Stimulated activated CD4-positive, alpha-beta T cell treated with anti-CD3 and anti-CD28 coated beads, TNF-alpha, amount 100 ng/mL, for 24 hours (primary cell): ENCODE measurements at places on chromosomes 2 and 18.
A peak's percentile ranks its signal among the peaks of the same experiment; 100 is the strongest.

- no peak for DNase-seq
Measured at GRCh38 chr2:59909147-59909546, 644.3 kb downstream of the BCL11A start.

DNA sequence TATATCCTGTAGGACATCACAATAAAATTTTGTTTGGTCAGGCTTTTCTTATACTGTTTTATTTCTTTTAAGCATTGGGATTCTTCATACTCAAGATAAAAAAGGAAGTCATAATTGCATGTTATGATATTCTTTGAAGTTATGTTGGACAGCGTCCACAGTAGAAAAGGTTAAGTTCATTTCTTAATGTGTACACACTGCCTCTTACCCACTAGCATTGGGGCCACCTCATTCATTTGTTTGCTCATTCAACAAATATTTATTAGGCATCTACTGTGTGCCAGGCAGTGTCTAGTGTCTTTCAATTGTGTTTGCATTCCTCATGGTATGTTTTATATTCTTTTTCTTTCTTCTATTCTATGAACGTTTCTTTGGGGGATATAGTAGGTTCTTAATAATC, 70.2 kb downstream of the PTPRM start:
- DNase-seq = no peak

DNA sequence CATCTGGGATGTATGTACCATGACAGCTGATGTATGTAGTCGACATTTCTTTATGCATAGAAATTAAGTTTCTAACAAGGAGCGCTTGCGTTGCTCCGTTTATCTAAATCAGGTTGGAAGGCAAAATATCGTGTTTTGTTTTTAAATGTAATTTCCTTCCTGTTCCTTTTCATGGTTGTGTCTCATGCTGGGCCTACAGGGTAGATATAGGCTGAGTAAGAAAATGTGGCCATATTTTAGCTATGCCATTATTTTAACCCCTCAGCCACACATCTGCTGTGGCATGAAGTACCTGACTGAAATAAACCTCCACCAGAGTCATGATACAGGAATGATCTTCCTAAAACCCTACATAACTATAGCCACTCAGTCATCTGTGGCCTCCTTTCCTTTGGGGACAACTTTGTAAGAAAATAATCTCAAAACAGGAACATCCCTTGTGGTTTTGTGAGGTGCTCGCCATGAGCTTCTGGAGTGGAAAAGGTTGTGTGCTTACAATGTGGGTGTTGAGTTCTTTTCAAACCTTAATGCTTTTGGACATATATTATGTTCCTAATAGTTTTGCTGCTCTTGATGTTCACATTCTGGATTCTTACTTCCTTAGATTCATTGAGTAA, 214.3 kb downstream of the FAM210A start:
- DNase-seq = no peak

GRCh38 chr2:118374974-118375755, 286.9 kb downstream of the INSIG2 start:
- no peak for DNase-seq

DNA sequence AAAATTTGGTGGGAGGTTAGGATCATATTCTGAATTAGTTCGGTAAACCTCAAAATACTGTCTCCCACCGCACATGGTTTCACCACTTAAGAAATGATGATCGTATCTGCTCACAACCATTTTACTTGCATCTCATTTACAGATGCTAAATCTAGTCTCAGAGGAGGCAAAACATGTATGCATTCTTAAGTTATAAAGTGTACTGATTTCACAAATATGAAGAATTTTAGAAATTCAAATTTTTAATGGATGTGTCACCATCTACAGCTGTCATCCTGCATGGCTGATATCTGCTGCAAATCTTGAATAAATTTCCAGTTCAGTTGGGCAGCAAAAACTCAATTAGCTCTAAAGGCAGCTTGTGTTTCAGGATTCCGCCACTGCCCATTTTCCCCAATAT, 243.3 kb upstream of the KCNJ3 start:
- no peak for DNase-seq

GRCh38 chr2:118970396-118971135, 28.6 kb downstream of the MARCO start:
- no peak for DNase-seq

DNA sequence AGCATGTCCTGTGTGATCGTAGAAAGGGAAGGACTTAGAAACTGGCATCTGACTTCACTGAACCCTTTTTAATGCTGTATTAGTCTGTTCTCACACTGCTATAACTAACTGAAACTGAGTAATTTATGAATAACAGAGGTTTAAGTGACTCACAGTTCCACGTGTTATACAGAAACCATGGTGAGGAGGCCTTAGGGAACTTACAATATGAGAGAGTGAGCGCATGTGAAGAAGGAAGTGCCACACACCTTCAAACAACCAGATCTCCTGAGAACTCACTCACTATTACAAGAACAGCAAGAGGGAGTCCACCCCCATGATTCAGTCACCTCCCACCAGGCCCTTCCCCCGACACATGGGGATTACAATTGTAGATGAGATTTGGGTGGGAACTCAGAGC, 811.3 kb downstream of the CPS1 start:
- DNase-seq = no peak

- DNase-seq = no peak
Measured at GRCh38 chr18:37251679-37252078, 313.9 kb downstream of the CELF4 start.

- DNase-seq = no peak
Measured at GRCh38 chr18:33116376-33116775, 324.1 kb downstream of the CCDC178 start.

- no peak for DNase-seq
Measured at GRCh38 chr2:68018727-68019126, 44.1 kb downstream of the C1D start.

GRCh38 chr2:106362789-106363188, 105.4 kb downstream of the RGPD3 start:
- no peak for DNase-seq

GRCh38 chr18:46480226-46480625, 176.8 kb downstream of the LOXHD1 start:
- no peak for DNase-seq

GRCh38 chr18:59821983-59822382, 77.8 kb upstream of the PMAIP1 start:
- DNase-seq = no peak

GRCh38 chr2:205814039-205814364, 131.7 kb downstream of the NRP2 start:
- no peak for DNase-seq

GRCh38 chr2:237431837-237432236, 17.9 kb upstream of the COL6A3 start:
- DNase-seq = no peak

GRCh38 chr2:236166796-236167296, 1.3 kb downstream of the GBX2 start:
- DNase-seq = no peak

DNA sequence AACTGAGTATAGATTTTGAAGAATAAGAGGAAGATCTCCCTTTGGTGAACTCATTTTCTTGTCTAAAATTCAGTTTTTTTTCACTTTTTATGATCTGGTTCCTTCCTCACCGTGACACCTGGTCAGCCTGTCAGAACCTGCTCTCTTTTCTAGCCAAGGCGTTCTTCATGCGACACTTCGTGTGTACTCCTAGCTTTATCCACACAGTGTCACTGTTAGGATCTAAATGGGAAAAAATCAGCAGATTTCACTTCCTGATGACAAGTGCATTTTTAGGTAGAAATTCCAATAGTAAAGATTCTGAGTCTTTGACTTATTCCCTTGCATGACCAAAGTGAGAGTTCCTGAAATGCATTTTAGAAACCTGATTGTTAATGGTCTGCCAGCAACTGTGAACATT, 89.8 kb downstream of the KLHL14 start:
- no peak for DNase-seq

DNA sequence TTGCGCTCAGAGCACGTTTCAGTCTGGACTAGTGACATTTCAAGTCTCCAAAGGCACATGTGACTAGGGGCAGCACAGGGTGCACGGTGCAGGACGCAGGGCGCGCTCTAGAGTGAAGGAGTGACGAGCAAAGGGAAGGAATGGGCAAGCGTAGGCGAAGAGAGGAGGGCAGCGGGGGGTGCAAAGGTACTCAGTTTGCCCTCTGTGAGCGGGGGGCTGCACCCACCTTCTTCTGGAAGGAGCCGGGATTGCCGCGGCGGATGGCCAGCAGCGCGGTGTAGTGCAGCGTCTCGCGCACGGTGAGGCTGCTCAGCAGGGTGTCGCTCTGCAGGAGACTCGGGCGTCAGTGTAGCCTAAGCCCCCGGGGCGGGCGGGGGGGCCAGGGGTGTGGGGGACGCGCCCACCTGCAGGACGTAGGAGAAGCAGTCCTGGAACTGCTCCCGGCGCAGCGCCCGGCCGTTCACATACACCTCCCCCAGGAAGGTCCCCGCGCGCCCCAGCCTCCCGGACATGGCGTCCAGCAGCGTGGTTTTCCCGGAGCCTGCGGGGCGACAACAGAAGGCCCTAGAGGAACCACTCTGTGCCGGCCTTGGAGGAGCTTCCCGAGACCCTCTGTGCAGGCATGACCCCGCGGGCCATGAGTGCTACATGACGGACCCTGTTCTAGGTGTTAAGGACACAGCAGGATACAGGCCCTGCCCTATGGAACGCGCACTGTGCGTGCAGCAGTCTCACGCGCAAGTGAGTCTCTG, 6.9 kb downstream of the ABCG5 start:
- no peak for DNase-seq

- no peak for DNase-seq
Measured at GRCh38 chr2:216341121-216341520, 31.2 kb downstream of the MARCHF4 start.

DNA sequence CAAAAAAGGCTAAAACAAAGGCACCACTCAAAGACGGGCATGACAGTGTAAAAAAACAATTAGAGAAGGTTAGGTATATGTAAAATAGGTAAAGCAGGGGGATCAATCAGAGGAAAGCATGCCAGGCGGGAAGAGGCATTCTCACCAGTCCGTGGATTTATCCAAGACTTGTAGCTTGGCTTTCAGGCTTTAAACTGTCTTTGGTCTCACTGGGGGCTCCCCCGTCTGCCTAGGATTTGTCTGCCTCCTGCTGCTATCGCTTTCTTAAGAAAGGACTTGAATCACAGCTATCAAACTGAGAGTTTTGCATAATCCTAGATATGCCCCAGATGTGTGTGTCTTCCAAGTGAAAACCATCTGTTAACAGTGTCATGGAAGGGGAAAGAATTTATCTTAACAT, 11.1 kb upstream of the GORASP2 start:
- no peak for DNase-seq

GRCh38 chr18:5868218-5868854, 27.0 kb downstream of the TMEM200C start:
- no peak for DNase-seq

- no peak for DNase-seq
Measured at GRCh38 chr2:187390891-187391290, 57.2 kb downstream of the CALCRL start.

GRCh38 chr2:170468557-170468956, 246.6 kb upstream of the SP5 start:
- no peak for DNase-seq

DNA sequence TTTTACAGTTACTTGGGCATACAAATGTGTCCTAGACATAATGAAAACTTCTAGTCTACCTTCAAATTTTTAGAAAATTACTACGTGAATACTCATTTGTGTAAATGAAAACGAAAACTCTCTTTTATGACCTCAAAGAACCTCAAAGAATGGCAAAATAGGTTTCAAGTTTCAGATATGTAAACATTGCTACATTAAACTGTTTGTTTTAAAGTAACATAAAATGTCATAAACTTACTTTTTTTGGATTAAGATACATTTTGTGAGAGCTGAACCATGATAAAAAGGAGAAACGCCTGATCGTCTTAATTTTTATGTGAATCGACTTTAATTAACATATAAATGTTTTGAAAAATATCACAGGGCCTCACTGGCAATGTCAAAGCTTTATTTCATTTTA, 91.4 kb downstream of the PPP1R1C start:
- DNase-seq = no peak

- DNase-seq = peak; percentile 20
Measured at GRCh38 chr2:28649481-28650265, 102.0 kb upstream of the PPP1CB start.

DNA sequence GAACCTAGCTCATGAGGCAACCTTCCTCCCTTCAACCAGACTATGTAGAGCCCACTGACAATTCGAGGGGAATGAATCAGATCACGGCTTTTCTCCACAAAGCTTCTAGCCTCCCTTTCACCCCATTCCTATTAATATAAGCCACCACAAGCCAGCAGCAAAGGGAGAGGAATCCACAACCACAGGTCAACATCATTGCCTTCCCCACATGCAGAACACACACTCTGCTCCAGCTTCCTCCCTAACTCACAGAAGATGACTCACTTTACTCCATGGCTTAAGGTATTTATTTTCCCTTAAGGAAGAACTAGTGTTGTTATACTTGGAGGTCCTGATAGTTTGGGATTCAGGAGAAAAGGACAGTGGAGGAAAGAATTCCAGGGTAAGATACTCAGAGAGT, 272.2 kb downstream of the C1D start:
- no peak for DNase-seq

- DNase-seq = no peak
Measured at GRCh38 chr2:4591261-4591660, 887.9 kb downstream of the DCDC2C start.

- no peak for DNase-seq
Measured at GRCh38 chr2:127700527-127701192, 637 bp upstream of the SFT2D3 start.
